ENCODE measurements at places on chromosomes 5 and 9.

- no peak for DNase-seq
These were observed 35.5 kb upstream of the LRRTM2 start for GRCh38 chr5:138910546-138911185.

- no peak for DNase-seq
These were observed 1.8 kb upstream of the HMCN2 start for GRCh38 chr9:130263601-130264413.

DNA sequence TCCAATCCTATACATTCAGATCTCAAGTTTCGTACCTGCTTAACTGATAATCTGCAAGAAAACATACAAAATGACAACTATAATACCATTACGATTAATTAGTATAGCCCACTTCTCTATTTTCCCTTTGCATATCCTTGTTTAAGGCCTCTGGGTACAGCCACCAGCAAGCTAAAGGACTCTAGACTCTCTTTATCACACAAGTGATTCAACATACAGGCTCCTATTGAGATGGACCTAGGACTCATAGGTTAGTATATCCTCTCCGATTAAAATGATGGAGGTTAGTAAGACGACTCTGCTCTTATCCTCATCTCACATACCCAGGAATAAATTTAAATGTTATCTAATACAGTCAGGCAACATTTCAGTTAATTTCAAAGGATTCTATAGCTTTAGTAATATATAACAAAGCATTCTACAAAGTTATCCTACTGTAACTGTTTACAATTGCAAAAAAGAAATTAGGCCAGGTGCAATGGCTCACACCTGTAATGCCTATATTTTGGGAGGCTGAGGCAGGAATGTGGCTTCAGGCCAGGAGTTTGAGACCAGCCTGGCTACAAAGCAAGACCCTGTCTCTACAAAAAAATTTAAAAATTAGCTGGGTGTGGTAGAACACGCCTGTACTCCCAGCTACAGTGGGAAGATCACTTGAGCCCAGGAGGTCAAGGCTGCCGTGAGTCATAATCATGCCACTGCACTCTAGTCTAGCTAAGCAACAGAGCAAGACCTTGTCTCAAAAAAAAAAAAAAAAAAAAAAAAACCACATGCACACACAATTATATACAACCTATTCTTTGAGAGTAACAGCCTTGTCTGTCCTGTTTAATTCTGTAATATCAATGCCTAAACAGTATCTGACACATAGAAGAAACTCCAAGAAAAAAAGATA, 15.4 kb downstream of the HAUS6 start:
- DNase-seq: no peak

- no peak for DNase-seq
These were observed 90.3 kb downstream of the ANKRD55 start for GRCh38 chr5:56142614-56143372.

DNA sequence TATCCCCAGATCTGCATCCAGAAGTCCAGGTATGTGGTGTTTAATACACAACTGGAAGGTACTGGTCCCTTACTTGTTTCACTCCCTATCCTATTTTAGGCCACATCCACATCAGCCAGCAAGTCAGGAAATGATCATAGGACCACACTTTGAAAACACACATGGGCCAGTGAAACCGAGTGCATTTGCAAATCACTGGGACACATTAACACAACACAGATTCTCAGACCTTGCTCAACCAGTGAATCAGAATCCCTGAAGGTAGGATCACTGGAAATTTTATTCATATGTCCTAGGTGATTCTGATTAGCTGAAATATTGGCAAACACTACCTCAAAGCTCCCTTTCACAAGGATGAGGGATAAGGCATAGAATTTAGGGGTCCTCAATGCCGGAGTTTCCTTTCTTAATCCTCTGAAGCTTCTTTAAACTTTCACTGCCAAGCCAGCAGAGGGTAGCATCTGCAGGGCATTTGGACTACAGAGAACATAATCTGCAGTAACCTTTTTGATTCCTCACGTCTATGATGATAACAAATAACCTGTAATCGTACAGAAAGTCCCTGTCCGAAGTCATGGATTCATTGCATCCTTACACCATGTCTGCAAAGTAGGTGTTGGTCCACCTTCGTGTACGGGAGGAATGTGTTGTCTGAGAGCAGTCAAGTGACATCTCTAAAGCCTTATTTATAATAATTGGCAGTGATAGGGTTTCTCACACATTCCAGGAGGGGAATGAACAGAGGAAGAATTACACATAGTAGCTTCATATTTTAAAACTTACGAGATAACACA, 11.0 kb upstream of the ABLIM3 start:
- DNase-seq: no peak

DNA sequence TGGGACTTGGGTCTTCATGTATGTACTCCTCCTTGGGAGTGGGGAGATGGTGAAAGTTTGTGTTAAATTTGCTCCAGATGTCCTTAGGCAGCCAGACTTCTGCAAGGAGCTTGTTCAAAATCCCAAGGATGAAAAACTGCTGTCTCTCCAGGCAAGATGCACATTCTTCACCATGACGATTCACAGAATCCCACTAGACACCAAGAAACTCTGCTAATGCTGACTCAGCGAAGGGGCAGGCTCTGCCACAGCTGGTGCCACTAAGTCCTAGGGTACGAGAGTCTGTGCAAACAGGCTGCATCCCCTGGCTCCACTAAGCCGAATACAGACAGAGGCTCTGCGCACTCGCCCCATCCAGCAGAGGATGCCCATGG, 71.1 kb downstream of the OLFM1 start:
- no peak for DNase-seq

GRCh38 chr9:89768650-89769071, 163.8 kb downstream of the GADD45G start:
- DNase-seq: no peak

- no peak for DNase-seq
These were observed 88.9 kb upstream of the TRIO start for GRCh38 chr5:14054111-14054854.

DNA sequence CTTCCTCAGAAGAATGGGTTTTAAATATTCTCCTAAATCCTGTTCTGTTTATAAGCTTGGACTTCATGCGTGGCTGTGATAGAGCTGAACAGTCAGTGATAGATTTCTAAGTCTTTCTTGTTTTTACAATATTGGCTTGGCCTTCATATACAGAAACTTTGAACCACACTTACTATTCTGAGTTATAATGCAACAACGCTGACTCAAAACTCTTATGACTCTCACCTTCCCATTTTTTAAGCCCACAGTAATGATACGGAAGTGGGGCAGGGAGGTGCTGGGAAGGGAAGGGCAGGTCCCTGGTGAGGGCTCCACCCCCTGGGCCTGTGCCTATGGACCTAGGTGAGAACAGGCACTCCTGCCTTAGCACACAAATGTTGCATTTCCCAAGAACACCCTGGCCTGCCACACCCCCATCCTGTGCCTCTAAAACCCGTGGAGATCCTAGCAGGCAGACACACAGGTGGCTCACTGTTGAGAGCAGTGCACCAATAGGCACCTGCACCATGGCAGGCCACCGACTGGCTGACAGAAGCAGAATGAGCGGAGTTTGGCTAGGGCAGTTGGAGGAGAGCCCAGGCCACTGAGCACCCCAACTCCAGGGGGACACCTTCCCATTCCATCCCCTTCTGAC, 376.7 kb downstream of the GABRG2 start:
- DNase-seq: no peak

GRCh38 chr5:109805883-109806282, 116.2 kb downstream of the MAN2A1 start:
- no peak for DNase-seq

- DNase-seq: no peak
These were observed 507.0 kb downstream of the TAF11L14 start for GRCh38 chr5:18141222-18141621.

- DNase-seq: no peak
These were observed 12.3 kb downstream of the SUSD1 start for GRCh38 chr9:112162621-112163413.

DNA sequence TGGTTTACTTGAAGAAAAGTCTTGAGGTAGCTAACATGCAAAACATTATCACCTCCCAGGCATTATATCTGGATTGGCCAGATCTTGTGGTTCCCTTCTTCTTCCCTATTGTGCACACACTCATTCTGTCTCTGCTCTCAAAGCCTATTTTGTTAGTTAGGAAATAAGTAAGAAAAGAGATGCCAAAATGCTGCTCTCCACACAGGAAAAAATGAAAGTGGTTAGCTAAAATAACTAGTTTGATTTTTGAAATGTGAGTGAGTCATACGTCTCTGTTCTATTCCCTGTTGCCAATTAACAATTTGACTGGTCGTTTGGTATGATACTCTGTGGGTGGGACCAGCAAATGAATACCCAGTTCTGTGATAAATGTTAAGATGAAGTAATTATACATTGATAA, 28.1 kb downstream of the LMNB1 start:
- DNase-seq: no peak

- DNase-seq: no peak
These were observed 222.7 kb downstream of the ICE1 start for GRCh38 chr5:5645198-5645597.

- DNase-seq: no peak
These were observed 68.4 kb downstream of the PDZD2 start for GRCh38 chr5:31707329-31707728.

- no peak for DNase-seq
These were observed 24.4 kb upstream of the CLK4 start for GRCh38 chr5:178651046-178651810.

DNA sequence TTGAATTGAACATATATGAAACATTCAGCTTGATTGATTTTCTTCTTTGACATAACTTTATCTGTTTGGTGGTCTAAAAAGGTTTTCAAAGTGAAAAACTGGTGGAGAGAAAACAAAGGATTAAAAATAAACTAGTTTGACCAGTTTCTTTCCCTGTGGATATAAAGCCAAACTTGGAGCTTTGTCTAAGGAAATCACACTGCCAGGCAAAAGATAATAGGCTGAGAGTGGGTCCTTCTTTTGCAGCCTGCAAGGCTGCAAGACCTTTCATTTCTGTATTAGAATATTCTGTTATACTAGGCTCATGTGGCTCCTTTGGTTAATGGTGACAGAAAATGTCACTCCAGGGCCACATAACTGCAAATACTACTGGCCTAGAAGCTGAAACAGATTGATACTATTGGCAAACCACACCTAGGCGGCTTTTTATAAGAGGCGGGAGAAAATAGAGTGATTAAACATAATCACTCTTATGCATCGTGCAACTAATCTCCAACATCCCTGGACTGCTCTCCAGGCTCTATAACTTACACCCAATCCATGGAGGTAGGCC, 129.1 kb upstream of the ZNF462 start:
- DNase-seq: no peak

All from stimulated activated CD8-positive, alpha-beta memory T cell treated with anti-CD3 and anti-CD28 coated beads, Interleukin-15, amount 100 ng/mL, for 24 hours (primary cell).